Suprapubic skin (tissue), 4 donors: ENCODE measurements at places on chromosomes 7 and 10. TPM values are rescaled to one million over a fixed set of nuclear protein-coding genes. Genes with fewer than 3 reads are reported as not detected.

Gene HKDC1
- total RNA-seq = not detected

Gene RBM20
- total RNA-seq = 3.4 TPM

Gene NPFFR1
- 0.16 TPM for total RNA-seq

Gene PAPOLB
- 0.11 TPM for total RNA-seq

Gene GHRHR
- not detected for total RNA-seq

Gene COL28A1
- 2.2 TPM for total RNA-seq

Gene PAX4
- not detected for total RNA-seq
